Renal cortical epithelial cell (primary cell): ENCODE measurements at places on chromosomes 16 and 17. TPM values are rescaled to one million over a fixed set of nuclear protein-coding genes. Genes with fewer than 3 reads are reported as not detected.

GRCh38 chr17:75557075-75557851 is 30.3 kb upstream of the MYO15B start:
- peak; percentile 94 for DNase-seq

GRCh38 chr17:75371339-75371738 is 34.1 kb downstream of the GRB2 start:
- no peak for DNase-seq

The TBC1D3G gene
- not detected in 2 replicates for total RNA-seq

DNA sequence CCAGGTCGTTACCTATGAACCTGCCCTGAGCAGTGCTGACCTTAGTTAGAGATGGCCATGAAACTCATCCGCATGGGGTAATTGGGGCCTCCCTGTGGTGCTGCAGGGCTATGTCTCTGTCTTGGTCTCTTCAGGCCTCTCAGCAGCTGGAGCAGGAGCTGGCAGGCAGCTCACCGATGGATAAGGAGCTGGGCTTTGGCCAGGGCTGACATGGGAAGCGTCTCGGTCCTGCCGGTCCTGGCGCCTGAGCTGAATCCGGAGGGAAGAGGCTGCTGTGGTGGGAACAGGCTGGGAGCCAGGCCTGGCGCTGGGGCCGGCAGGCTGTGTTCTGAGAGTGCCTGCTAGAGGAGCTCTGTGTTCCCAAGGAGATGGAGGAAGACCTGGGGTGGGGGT is 10.1 kb downstream of the IL32 start:
- no peak for DNase-seq

DNA sequence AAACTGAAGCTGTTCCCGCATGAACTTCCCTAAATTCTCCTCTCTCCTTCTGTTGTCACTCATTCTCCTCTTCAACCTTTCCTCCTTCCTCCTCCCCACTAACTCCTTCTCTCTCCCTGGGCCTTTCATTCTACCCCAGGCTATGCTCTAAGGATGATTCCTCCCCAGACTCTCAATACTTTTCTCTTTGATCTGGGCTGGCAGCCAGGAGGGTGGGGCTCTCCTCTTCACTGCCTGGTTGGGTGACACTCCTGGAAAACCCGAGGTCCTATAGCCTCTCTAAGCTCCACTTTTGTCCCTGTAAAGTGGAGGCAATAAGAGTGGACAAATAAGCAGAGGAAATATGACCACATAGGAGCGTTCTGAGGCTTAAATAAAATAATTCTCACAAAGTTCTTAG is 46.2 kb downstream of the HSD17B2 start:
- no peak for DNase-seq

DNA sequence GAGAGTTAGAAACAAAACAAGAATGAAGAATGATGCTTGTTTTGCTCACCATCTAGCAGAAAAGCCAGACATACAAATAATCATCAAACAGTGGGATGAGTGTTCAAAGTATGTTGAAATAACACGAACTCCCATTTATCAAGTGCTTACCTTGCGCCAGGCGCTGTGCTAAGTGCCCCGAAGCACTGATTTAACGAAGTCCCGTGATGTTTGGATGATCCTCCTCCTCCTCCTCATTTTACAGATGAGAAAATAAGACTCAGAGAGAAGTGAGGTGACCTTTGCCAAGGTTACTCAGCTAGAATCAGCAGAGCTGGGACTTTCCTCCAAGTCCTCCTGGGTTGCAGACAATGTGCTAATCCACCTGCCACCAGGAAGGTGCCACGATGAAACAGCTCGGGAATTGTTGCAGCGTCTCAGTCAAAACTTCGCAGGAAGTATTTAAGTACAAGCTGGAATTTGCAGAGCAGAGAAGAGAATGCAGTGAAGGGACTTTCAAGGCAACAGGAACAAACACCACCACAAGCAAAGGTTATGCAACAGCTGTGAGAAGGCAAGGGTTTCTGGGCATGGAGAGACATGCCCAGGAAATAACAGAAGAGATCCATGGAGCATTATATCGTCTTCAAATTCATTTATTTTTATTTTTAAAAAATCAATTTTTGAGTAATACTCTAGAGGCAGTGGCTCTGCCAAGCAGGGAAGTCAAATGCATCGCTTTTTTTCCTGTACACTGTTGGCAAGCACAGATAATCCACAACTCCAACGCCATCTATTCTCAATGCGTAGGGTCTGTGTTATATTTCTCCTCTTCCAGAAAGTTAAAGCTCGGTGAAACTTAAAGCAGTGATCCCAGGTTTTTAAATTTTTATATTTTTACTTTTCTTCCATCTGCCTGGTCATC is 11.1 kb downstream of the PRCD start:
- DNase-seq, result peak; percentile 93

GRCh38 chr17:35733366-35733765 is 1.9 kb downstream of the RASL10B start:
- peak; percentile 36 for DNase-seq

- no peak for DNase-seq
Observed at GRCh38 chr16:617855-618254, 12.9 kb upstream of the WFIKKN1 start.

- DNase-seq, result peak; percentile 50
Observed at GRCh38 chr17:17837966-17838962, 1.5 kb upstream of the SREBF1 start.

GRCh38 chr17:65185668-65186382 is 48.7 kb downstream of the RGS9 start:
- no peak for DNase-seq

The PDIA2 gene
- total RNA-seq, result not detected in 2 replicates

DNA sequence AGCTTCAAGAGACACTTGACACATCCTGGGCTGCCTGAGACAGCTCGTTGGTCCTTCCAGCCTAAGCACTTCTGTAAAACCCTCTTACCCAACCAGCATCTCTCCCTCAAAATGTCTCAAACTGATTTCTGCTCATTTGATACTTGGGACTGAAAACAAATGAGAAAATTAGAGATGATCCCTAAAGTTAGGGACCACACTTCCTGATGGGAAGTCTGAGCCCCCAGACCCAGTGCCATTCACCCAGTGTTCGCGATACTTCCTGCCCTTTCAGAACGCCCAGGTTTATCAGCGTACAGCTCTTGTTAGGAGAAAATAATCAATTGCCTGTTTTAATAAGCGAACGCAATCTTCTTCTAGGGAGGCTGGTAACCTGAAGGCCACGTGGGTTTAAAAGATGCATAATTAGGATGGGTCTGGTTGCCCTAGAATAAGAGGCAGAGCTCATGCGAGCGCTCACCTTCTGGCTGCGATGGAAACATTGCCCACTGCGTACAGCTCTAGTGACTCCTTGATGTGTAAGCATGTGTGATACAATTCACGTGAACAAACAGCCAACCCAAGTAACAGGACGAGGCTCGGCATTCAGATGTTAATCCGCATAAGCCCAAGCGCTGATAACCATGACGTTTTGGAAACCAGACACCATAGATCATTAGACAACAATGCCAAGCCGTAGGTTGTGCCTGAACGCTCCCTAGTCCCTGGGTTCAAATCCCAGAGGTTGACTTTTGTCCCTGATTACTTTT is 213.1 kb downstream of the FOXL1 start:
- no peak for DNase-seq

The SLC2A4 gene
- 0.30 and 0.35 TPM in 2 replicates for total RNA-seq

The KRT25 gene
- not detected in 2 replicates for total RNA-seq

DNA sequence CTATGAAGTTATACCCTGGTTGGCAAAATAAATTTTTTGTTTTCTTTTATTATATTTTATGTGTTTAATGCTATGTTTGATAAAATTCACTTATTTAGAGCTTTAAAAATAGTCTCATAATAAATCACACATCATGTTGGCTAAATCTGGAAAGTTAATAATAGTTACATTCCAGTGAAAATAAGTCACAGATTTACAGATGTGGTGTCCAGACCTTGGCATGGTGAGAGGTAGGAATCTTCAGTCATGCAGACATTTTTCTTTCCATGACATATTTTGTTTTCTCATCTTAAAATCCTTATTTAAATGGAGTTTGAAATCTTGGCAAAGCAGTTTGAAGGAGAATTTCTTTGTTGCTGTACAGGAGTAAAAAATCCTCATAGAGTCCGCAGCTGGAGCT is 48.1 kb upstream of the GOSR1 start:
- DNase-seq, result no peak

GRCh38 chr17:75864448-75864871 is 9.3 kb upstream of the WBP2 start:
- DNase-seq, result no peak

DNA sequence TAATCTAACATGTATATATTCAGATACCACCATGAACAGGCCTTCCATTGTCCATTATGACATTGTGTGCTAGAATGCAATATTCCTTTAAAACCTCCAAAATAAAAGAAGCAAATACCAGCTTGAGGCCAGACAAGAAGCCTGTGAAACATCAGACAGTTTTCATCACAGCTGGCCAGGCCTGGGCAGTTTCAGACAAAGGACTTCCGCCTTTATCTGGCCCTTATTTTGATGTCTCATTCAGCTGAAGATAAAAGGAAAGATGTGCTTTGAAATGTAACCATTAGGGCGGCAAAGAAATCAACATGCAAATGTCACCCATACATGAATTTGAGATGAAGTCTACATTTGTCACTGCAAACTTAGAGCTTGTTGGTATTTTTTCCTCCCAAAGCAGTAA is 737.5 kb downstream of the KCNJ2 start:
- DNase-seq, result peak; percentile 43

GRCh38 chr16:89319631-89319885 is 102.1 kb downstream of the ZNF778 start:
- DNase-seq, result no peak

The MT3 gene
- not detected in 2 replicates for total RNA-seq

DNA sequence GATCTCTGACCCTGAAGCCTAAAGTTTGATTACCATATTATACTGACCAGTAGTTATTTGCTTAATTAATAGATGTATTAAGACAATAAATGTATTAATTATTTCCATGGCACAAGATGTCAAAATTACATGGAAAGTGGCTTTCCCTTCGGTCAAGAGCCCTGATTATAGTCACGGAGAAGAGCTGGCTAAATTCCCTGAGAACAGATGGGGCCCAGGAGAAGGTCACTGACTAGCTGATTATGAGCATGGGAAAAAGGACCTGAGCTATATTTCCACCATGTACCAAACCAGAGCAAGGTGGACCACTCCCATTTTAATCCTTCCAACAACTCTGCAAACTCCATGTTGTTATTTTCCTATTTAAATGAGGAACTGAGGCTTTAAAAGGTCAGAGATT is 12.9 kb upstream of the MYO18A start:
- DNase-seq, result no peak

DNA sequence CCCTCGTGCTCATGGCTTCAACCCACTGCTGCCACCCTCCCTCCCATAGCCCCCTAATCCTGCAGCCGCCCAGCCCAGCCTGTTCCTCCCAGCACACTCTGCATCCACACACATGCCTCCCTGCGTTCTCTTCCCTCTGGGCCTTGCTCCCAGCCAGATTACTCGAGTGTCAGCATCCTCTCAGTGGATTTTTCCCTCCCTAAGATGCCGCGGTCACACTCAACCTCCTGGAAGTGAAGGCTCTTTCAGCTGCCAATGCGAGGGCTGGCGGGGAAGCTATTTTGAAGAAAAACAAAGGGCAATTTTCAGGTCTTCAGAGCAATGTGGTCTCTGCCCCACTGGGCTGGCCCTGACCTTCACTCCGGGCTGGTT is 23.2 kb upstream of the CACNG5 start:
- DNase-seq, result no peak

The SKAP1 gene
- total RNA-seq, result 11.9 and 15.6 TPM in 2 replicates

- DNase-seq, result no peak
Observed at GRCh38 chr17:74244548-74244947, 29.5 kb upstream of the DNAI2 start.

DNA sequence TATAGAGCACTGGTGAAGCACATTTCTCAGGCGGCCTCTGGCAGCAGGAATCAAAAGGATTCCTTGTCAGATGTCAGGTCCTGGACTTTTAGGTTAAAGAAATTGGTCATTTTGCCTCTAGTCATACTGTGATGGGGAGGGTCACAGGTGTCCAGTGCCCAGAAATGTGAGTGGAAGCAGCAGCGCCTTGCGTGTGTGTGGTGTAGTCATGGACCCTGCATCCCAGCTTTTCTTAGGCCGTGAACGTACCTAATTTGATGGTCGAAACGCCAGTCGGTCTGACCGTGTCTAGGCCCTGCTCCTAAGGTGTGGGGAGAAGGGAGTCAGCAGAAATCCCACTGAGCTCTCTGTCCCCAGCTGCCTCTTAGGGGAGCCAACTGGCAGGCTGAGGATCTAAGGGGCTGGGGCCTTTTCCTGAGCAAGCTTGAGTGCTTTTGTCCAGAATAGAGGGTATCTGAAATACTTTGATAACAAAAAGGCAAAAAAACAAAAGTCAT is 32.0 kb downstream of the POLR3E start:
- DNase-seq, result no peak
